ENCODE measurements at places on chromosomes 5 and 9.
A peak's percentile ranks its signal among the peaks of the same experiment; 100 is the strongest.

DNA sequence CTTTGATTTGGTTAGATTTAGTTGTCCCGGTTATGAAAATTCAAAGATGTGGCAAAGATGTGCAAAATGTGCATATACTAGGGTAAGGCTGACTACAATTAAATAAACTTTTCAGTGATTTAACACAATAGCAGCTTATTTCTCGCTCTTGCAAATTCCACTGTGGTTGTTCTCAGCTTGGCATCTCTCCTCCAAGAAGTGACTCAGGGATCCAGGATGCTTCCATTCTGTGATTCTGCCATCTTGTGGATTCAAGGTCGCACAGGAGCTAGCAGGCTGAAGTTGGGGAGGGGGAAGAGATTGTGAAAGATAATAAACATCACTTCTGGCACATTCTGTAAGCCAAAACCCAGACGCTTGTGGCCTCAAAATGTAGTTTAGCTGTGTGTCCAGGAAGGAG, 60.1 kb upstream of the TGFBR1 start:
- DNase-seq = no peak

GRCh38 chr9:28053096-28053777, 480.0 kb upstream of the C9orf72 start:
- DNase-seq = no peak

GRCh38 chr5:93305984-93306383, 275.0 kb downstream of the NR2F1-AS1 start:
- peak; percentile 40 for DNase-seq

GRCh38 chr9:107744873-107745272, 255.3 kb upstream of the KLF4 start:
- no peak for DNase-seq
